ENCODE measurements at places on chromosomes 7 and 10. TPM values are rescaled to one million over a fixed set of nuclear protein-coding genes. Genes with fewer than 3 reads are reported as not detected.

The PTN gene
- total RNA-seq = 4.8 TPM

- H3K4me3 ChIP-seq = no peak overlapping the region
- no peaks in the 10 kb centered on the region for H3K27me3 ChIP-seq
- H3K4me1 ChIP-seq = no peaks in the 10 kb centered on the region
- H3K36me3 ChIP-seq = no peaks in the 10 kb centered on the region
- no peak overlapping the region for H3K27ac ChIP-seq
- DNase-seq = no peak
Observed at GRCh38 chr10:72802332-72802731, 91.2 kb upstream of the OIT3 start.

The ITPRID1 gene
- total RNA-seq = 4.6 TPM

- peaks cover 23% of the 10 kb centered on the region for H3K4me1 ChIP-seq
- no peaks in the 10 kb centered on the region for H3K36me3 ChIP-seq
- no peak overlapping the region for H3K27ac ChIP-seq
- peak; percentile 28 for DNase-seq
- H3K4me3 ChIP-seq = no peak overlapping the region
Observed at GRCh38 chr10:94108200-94108599, 114.5 kb downstream of the PLCE1 start.

- H3K36me3 ChIP-seq = no peaks in the 10 kb centered on the region
- H3K4me1 ChIP-seq = no peaks in the 10 kb centered on the region
- no peaks in the 10 kb centered on the region for H3K27me3 ChIP-seq
Observed at GRCh38 chr10:44913350-44914081, 2.4 kb downstream of the TMEM72 start.

The NEBL gene
- 39.8 TPM for total RNA-seq

The DUSP5 gene
- total RNA-seq = 65.0 TPM

The HACD1 gene
- total RNA-seq = 25.6 TPM

The CDK14 gene
- 11.4 TPM for total RNA-seq

The EPO gene
- total RNA-seq = 0.35 TPM

GRCh38 chr10:47370878-47371277 is 13.2 kb downstream of the ZNF488 start:
- H3K36me3 ChIP-seq = no peaks in the 10 kb centered on the region
- no peak overlapping the region for H3K27ac ChIP-seq
- peak; percentile 15 for DNase-seq
- H3K27me3 ChIP-seq = no peaks in the 10 kb centered on the region

DNA sequence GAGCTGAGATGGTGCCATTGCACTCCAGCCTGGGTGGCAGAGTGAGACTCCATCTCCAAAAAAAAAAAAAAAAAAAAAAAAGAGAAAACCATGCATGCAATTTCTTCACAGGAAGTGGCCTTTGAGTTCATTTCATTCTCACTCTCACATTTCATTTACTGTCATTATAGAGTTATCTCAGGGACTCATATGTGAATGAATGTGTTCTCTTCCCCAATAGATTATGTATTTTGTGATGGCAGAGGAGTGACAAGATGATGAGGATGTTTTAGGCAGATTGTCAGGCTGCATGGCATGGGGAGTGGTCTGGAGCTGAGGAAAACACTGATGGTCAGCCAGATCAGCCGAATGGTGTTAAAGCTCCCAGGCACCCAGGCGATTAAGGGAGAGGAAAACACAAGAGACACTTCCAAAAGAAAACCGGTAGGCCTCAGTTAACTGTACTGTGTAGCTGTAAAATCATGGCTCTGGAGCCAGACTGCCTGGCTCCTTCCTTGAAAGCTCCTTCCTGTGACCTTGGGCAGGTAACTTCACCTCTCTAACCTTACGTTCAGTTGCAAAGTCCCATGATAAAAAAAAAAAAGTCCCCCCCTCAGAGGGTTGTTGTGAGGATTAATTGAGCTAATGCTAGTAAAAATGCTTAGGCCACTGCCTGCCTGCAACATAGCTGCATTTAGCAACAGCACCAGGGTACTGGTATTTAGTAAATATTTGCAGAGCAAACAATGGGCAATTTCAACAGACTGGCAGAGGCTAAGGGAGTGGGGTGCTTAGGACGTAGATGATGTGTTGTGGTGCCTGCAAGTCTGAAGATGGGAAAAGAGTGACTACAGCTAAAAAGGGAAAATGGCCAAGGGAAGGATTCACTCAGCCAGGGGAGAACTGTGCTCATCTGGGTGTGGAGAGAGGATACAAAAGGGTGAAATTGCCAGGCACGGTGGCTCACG is 6.9 kb downstream of the FRAT2 start:
- peaks cover 9% of the 10 kb centered on the region for H3K4me1 ChIP-seq
- H3K36me3 ChIP-seq = peaks cover 3% of the 10 kb centered on the region
- DNase-seq = peak; percentile 51
- H3K4me3 ChIP-seq = no peak overlapping the region

The CYP2C18 gene
- total RNA-seq = 0.16 TPM

The ZNF365 gene
- 0.07 TPM for total RNA-seq

GRCh38 chr7:68729371-68729770 is 868.9 kb upstream of the AUTS2 start:
- no peak overlapping the region for H3K4me3 ChIP-seq
- no peaks in the 10 kb centered on the region for H3K4me1 ChIP-seq
- H3K27me3 ChIP-seq = no peaks in the 10 kb centered on the region
- H3K27ac ChIP-seq = no peak overlapping the region
- no peaks in the 10 kb centered on the region for H3K36me3 ChIP-seq

The OPALIN gene
- total RNA-seq = not detected

The PIK3AP1 gene
- 5.2 TPM for total RNA-seq
